ENCODE measurements at places on chromosomes 11 and 22.

GRCh38 chr22:28379951-28380350 is 299.7 kb downstream of the TTC28 start:
- no peak for DNase-seq

DNA sequence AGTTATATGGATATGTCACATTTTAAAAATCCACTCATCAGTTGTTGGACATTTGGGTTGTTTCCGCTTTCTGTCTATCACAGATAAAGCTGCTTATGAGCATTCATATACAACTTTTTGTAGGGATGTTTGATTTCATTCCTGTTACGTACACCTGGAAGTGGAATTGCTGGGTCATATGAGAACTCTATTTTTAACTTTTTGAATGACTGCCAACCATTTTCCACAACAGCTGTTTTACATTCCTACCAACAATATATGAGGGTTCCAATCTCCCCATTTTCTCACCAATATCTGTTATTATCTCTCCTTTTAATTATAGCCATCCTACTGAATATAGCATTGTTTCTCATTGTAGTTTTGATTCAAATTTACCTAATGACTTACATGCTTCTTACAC is 172.0 kb downstream of the UVRAG start:
- no peak for DNase-seq

- no peak for DNase-seq
Measured at GRCh38 chr11:73559743-73560142, 38.2 kb downstream of the FAM168A start.

- DNase-seq = no peak
Measured at GRCh38 chr11:118783724-118784495, 7.1 kb downstream of the DDX6 start.

DNA sequence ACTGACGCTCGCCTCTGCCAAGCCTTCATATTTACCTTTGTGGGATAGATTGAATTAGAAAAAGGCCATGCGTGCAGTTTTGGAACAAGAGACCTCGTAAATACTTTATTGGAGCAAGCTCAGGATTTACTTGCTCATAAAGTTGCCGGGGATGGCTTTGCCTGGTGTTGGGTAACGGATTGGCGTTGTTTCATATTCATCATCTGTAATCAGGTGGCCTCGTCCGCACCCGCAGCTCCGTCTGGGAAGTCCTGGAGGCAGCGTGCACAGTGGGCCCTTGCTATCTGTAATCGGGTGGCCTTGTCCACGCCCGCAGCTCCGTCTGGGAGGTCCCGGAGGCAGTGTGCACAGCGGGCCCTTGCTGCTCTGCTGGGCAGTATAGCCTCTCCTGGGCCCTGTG is 1209.3 kb downstream of the BRD1 start:
- DNase-seq = no peak

- DNase-seq = no peak
Measured at GRCh38 chr11:107593951-107594350, 3.0 kb downstream of the ELMOD1 start.

DNA sequence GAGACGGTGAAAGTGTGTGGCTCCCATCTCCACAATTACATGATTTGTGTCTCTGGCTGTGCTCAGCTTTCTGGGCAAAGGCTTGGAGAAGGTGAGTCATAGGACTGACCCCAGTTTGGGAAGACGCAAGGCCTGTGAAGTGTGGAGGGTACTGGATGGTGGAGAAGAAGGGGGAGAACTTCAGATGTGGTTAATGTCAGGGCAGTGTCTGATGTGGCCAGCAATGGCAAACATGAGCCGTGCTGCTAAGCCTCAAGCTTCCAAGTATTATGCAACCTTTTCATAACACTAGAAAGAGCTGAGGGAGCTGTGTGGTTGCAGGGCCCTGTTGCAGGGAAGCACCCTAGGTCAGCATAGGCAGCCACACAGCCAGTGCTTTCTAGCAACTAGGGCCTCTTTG is 110.9 kb downstream of the NTM start:
- DNase-seq = no peak

DNA sequence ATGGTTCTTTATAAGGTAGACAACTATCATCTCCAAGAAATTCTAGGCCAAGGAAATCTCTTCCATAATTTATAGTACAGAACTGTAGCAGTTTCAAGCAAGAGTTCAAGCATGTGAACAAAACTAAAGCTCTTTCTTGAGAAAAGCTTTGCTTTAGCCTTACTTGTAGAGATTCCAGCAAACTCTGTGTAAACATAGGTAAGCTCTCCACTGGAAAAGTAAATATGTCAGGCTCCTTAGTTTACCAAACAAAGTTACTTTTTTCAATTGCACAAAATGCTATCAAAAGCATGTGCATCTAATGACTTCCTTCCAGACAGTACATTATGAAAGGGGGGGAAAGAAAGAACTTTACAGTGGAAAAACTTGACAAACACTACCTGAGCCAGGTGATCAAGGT is 125.0 kb downstream of the SIK3 start:
- DNase-seq = no peak

DNA sequence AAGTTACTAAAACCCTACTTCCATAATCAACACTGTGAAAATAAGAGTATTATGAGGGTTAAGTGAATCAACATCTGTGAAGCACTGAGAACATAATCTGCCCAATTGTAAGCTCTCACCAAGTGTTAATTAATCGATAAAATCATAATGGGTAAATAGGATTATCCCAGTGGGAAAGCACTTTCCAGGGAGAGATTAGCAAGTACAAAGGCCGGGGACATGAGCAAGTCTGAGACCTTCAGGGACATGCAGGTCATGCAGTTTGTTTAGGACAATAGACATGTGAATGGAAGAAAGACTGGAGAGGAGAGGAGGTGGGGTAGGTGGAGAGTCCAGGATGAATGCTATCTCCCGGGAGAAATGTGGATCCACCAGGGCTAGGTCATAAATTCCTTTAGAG is 57.8 kb upstream of the FIBIN start:
- no peak for DNase-seq

- no peak for DNase-seq
Measured at GRCh38 chr11:112175599-112175952, 264 bp downstream of the BCO2 start.

GRCh38 chr11:92867913-92868619 is 101.4 kb upstream of the MTNR1B start:
- no peak for DNase-seq

DNA sequence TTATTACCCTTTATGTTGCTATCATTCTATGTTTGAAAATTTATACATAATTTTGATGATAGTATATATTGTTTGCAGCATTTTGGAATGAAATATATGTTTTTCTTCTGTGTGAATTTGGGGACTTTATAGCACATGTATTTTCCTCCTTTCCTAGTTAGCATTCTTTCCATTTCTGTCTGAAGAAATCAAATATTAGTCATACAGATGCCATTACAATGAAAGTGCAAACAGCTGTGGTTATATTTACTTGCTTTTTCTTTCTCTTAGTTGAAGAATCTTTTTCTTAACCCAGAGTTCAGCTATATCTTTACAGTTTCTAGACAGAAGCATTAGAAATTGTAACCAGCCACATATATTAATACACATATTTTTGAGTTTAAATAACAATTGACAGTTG is 753.1 kb upstream of the ARHGAP42 start:
- DNase-seq = no peak

DNA sequence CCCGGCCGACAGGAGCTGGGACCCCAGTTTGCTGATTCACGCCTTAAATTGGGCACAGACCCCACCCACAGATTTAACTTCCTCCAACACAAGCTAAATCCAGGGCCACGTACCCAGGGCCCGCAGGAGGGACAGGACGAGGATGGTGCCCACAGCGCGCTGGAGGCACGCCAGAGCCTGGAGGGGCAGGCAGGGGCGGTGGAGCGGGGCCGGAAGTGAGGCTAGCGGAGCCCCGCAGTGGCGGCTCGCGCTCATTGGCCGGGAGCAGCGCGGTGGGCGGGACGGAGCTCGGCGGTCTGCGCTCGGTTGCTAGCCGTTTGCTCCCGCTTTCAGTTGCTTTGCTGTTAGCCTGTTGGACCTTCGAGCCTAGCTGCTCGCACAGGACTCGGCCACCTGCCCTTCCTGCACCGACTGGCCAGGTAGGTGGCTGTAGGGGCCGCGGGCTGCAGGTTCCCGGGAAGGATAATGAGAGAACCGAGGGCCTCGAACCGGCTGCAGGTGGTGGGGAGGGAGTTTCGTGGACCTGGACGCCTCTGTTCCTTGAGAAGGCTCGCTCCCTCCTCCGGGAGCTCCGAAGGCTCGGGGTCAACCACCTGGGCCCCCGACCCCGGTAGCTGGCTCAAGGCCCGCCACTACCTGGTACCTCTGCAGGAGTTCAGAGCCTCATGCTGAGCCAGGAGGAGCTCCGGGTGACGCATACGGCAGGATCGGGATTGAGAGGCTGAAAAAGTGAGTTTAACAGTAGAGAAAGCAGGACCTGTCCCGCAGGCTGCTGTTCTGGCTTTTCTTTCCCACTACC is at the start of gene CCDC134:
CCDC134 (plus strand) TSS at position 332 of the 799 bp plus-strand sequence. CDS start 8,212 bp downstream, outside the sequence.
- DNase-seq = peak; percentile 77

GRCh38 chr11:115911613-115912346 is 407.6 kb upstream of the CADM1 start:
- DNase-seq = no peak

DNA sequence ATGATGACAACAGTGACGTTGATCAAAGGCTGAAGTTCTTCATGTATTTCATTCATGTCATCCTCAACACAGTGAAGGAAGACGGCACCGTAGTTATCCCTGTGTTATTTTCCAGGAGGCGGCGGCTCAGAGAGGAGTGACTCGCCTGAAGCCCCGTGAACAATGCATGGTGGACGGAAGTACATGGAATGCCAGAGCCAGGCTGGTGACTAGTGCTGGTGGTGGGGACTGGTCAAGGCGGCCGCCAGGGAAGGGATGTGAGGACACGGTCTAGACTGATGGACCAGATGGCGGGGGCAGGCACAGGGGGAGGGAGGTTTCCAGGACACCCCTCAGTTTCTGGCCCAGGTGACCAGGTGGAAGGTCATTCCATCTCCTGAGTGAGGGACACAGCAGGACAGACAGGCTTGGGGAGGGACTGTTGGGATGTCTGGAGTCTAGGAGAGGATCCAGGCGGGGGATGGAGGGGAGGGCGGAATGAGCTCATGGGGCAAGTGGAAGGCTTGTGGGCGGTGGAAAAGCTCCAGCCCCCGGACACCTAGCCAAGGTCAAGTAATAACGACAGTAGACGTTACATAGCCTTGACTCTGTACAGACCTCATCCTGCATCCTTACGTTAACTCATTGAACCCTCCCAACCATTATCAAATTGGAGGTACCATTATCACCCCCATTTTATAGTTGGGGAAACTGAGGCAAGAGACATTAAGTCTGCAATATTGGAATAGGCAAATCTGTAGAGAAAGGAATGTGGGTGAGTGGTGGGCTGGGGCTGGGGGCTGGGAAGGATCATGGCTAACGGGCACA is 16.0 kb upstream of the PICK1 start:
- no peak for DNase-seq

- no peak for DNase-seq
Measured at GRCh38 chr11:125422681-125423080, 73.4 kb downstream of the FEZ1 start.

DNA sequence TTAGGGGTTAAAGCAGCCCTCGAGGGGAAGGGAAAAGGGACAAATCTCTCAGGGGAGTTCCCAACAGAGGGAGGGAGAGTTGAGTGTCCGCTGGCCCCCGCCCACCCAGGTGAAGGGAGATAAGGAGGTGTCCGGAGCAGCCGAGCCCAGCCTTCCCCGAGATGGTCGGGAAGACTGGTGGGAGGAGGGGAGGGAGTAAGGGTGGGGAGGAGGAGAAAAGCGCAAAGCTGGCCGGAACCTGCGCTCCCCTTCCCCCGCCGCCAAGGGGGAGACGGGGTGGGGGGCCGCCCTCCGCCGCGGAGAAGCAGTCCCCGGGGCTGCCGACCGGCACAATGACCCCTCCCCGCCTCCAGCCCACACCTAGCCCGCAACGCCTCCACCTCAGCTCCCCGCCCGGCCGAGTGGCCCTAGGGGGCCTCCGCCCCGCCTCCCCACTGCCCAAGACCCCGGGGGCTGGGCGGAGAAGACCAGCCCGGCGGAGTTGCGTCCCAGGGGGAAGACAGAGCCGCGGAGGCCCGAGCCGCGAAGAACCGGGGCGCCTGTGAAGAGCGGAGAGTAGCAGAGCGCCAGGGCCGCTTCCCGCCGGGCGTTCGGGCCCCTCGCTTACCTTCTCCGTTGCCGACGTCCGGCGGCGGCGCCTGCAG is 479 bp downstream of the RSF1 start:
- DNase-seq = peak; percentile 6

- DNase-seq = no peak
Measured at GRCh38 chr11:117559698-117560097, 232.0 kb downstream of the CEP164 start.

GRCh38 chr11:119065369-119065768 is 2.2 kb upstream of the VPS11 start:
- no peak for DNase-seq

DNA sequence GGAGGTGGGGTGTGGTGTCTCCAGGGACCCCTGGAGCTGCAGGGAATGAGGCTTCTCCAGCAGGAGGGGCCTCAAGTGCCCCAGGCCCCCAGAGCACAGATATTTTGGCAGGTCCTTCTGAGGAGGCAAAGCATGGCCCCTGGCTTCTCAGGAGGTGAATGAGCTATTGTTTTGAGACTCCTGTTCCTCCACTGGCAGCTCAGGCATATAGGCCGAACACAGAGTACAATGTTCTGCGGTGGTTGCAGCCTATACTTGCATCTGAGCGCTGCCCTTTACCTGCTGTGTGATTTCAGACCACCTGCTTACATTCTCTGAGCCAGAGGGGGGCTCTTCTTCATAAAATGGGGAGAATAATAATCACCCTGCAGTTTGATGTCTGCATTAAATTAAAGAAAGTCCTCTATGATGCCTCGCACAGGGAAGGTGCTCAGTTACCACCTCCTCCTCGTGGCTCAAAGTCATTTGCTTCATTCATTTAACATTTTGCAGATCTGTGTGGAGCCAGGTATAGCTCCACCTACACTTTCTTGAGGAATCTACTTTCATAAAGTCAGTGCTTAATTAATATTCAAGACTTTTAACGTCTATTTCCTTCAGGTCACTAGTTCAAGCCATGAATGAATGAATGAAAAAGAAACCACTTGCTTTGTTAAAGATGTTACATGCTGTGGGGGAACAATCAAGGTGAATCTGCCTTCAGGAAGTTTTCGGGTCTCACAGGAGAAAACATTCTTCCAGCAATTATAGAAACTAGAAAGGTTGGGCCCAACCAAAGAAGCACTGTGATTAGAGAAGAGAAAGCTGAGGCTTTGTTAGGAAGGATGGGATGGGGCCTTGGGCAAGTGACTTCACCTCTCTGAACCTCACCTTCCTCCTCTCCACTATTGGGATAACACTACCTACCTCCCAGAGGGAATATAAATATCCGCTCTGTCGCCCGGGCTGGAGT is 68.4 kb downstream of the ADAMTS15 start:
- no peak for DNase-seq

GRCh38 chr11:58004664-58005063 is 19.0 kb upstream of the OR9Q1 start:
- no peak for DNase-seq

GRCh38 chr11:94593030-94593429 is 25.9 kb downstream of the PIWIL4 start:
- DNase-seq = no peak

- no peak for DNase-seq
Measured at GRCh38 chr11:117789241-117789640, 7.8 kb downstream of the DSCAML1 start.

All from stimulated activated CD8-positive, alpha-beta memory T cell treated with anti-CD3 and anti-CD28 coated beads, Interleukin-7, amount 100 ng/mL, for 1 hour (primary cell).